NCI-H1092 (cell line): ENCODE measurements at places on chromosomes 12 and 14.

DNA sequence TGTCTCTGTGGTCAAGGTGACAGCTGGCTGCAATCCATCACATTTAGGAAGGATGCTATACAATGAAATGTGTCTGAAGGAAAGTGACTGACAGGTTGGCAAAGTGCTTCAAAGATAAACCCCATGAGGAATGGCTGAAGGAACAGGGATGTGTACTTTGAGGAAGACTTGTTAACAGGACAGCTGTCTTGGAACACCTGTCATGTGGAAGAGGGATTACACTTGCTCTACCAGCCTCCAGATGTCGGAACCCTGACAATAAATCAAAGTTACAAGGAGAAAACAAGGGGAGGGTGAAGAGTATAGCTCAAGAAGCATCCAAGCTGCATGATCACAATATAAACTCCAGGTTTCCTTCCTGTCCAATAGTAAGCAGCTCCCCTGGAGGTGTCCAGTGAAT lies 147.8 kb upstream of the TMCC3 start:
- no peak for DNase-seq

GRCh38 chr12:106819991-106820390 lies 45.5 kb downstream of the RIC8B start:
- DNase-seq = no peak

DNA sequence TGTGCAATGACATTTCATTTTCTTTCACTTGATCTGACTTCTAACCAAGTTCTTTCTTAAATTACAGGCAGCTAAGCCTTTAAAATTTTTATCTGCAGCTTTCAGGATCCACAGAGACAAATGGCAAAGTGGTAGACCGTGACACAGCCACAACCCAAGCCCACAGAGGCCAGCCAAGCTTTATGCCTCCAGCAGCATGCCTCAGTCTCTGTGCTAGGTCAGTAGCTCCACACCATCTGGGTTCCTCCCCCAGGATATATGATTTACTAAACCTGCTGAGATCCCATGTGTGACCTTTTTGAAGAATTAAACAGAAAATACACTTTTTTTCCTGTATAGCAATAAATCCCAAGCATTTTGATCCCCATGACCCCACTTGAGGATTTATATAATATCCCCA lies 290.4 kb upstream of the CAND1 start:
- no peak for DNase-seq

DNA sequence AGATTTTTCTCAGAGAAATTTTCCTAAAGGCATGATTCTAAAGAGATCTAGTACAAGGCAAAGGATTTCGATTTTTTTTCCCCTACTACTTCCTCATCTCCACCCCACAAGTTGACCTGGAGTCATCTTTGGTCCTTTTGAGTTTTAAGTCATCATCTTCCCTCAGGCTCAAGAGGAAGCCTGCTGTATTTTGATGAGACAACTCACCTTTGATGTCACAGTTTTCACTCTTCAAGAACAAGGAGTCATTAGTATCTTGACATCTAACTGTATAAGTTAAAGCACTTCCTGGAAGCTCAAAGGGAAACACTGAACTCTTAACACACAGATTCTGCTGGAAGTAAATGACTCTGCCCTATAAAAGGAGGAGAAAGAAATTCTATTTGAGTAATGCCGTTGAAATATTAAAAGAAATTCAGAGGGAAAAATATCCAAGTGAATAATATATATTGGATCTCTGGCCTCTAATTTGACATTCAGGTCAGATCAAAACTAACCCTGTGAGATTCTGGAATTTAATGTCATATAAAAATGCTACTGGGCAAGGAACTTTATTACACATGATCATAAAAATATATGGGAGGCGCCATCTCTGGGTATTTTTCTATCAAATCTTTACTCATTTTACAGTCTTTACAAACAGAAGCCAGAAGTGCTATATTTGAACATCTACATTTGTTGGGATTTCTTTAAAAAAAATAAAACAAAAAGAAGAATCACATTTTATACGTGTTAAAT lies 435.0 kb downstream of the NRXN3 start:
- DNase-seq = no peak

DNA sequence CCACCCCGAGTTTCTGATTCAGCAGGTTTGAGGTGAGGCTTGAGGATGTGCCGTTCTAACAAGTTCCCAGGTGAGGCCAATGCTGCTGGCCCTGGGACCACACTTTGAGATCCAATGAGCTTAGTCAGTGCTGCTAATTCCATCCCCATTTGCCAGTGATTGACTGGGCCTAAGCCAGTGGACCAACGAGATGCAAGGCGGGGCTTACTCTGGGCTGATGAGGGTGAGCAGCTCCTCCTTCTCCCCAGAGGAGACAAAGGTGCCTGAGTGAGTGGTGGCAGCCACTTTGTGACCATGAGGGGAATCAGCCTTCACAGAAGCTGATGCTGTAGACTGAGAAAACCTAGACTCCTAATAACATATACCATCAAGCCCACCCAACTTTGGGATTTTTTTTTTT lies 23.1 kb upstream of the HNF1A start:
- DNase-seq = no peak

DNA sequence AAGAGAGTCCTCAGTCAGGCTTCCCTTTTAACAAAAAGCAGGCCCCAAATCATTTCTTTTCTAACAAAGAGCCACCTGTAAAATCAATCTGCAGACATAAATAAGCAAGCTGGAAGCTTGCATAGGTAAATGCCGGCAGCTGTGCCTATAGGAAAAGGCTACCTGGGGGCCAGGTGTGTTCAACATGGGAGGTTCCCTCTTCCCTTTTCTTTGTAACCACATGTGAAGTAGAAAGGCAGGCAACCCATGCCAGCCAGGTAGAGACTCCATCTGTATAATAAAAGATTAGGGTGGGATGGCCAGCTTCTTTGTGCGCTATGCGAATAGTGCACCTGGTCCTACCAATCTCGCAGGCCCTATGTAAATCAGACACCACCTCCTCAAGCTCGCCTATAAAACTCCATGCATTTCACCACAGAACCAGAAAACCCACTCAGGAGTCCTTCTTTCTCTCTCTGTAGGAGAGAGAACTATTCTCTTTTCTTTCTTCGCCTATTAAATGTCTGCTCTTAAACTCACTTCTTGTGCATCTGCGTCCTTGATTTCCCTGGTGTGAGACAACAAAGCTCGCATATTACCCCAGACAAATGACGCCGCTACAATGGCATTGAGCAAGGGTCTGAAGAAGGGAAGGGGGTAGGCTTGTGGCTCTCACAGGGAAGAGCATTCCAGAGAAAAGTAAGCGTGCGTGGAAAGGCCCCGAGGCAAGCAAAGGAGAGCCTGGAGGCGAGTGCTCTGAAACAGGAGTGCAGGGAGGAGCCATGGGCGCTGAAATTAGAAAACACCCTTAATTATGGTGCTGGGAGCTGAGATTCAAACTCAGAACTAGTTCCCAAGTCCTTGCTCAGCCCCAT lies 67.2 kb downstream of the TTC9 start:
- no peak for DNase-seq

- no peak for DNase-seq
Observed at GRCh38 chr12:69578283-69578682, 7.0 kb upstream of the CCT2 start.

DNA sequence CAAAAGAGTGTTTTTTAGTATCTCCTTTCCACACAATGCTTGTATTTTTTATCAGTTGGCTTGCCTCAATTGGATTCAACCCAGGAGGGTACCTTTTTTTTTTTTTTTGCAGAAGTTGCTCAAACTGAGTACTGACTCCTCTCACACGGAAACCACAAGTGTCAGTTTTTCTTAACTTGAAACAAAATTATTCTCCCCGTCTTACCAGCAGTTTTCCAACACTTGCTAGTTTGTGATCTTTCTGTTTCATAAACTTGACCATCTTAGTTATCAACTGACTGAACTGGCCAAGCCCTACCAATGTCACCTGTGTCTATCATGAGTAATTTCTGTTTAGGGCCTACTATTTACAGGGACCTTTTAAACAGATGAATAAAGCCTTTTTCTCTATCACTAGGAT lies 34.1 kb upstream of the ITPR2 start:
- no peak for DNase-seq

DNA sequence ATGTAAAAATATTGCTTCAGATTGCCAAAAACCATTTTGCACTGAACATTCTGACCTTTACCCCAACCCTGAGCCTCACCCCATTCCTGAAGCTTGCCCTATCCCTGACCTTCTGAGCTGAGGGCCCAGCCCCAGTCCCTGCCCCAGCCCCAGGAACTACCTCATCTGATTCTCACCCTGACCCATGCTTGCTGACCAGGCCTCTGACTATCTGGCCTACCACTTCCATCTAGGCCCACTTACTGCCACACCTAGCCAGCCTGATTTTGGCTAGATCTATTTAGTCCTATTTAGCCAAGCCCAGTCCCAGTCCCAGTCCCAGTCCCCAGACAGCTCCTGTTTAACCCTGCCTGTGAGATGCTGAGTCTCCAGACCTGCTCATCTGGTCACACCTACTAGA lies 33.6 kb downstream of the OR10P1 start:
- DNase-seq = no peak

DNA sequence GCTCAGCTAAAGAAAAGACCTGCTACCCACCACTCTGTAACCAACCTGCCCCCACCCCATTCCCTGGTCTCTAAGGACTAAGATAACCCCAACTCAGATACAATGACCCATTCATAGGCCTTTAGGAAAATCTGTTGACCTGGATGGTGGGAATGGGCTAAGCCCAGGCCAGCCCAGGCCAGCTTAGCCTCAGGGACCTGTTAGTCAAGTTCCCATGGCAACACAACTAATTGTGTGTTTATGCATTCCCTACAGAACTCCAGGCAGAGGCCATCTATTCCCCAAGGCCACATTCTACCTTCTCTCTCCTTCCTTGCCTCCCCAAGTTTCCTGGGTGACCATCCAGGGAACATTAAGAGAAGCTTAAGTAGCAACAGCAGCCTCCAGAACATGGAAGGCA lies 16.1 kb upstream of the KRT8 start:
- DNase-seq = no peak
